ENCODE measurements at places on chromosomes 1 and 21.

GRCh38 chr1:244273262-244273844 lies 178.4 kb downstream of the ADSS2 start:
- DNase-seq = no peak

GRCh38 chr1:116545359-116545705 lies 25.5 kb downstream of the CD58 start:
- no peak for DNase-seq

GRCh38 chr1:100051893-100052292 lies 80.8 kb downstream of the SASS6 start:
- DNase-seq = no peak

DNA sequence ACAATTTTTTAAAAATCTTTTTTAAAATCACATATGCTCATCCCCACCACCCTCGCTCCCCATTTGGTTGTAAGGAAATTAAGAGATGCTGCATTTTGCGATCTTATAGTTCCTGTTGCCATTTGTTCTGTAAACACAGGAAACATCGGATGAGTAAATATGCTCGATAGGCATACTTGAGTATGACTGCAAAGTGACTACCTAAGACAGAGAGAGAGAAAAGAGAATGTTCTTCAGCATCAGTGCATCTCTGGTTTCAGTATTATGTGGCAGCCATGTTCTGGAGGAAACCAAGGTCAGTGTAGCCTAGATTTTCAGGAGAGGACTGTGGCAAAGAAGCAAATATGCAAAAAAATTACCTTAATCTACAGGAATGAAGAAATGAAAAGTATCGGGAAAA lies 265.5 kb upstream of the FMN2 start:
- no peak for DNase-seq

- no peak for DNase-seq
These were observed 10.6 kb upstream of the S100A11 start for GRCh38 chr1:152047413-152047729.

DNA sequence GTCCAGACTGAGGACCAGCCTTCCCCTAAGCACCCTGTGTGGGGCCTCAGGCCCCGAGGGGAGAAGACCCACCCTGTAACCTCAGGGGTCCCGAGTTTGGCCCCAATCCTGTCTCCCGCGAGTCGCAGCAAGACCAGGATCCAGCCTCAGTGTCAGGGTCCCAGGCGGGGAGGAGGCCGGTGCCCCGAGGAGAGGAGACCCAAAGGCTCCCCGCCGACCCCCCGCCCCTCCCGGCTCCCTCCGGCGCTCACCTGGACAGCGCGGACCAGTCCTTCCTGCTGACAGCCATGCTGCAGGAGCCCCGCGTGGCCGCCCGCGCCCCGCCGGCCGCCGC lies at the start of gene LAD1:
TSS of gene LAD1 (minus strand) at position 307 of the 334 bp plus-strand sequence. CDS start at position 289, 18 bp downstream.
- DNase-seq = no peak

DNA sequence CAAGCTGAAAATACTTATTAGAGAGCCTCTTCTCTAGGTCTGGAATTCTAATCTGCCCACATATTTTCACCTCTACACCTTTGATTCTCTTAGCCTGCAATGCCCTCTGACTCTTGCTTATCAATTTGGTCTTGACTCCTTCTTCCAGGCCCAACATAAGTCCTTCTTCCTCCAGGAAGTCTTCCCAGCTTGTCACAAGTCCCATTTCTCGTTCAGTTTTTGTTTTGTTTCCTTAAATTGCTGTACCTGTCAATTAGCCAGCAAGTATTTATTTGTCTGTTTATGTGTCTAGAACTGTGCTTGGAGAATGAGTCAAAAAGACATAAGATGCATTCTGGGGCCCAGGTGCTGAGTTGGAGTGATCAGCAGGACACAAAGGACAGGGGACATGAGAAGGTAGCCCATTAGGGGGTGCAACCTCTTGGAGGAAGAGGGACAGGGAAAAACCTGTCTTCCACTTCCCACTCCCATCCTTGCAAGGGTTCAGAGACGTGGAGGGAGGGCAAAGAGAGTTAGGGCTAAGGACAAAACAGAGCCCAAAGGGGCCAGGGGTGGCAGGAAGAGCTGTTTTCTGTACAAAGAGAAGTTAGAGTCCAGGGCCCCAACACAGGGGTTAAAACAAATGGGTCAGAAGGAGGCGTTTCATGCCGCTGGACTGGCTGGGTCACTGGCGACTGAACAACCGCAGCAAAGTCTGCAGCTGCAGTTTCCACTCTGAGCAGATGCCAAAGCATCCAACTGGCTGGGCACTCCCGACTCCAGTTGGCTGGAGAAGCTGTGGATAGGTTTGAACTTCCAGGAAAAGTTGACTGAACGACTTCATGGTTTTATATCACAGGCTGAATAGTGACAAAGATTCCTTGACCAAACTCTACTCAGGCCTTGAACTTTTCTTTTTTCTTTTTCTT lies 10.7 kb upstream of the CNR2 start:
- DNase-seq = no peak

DNA sequence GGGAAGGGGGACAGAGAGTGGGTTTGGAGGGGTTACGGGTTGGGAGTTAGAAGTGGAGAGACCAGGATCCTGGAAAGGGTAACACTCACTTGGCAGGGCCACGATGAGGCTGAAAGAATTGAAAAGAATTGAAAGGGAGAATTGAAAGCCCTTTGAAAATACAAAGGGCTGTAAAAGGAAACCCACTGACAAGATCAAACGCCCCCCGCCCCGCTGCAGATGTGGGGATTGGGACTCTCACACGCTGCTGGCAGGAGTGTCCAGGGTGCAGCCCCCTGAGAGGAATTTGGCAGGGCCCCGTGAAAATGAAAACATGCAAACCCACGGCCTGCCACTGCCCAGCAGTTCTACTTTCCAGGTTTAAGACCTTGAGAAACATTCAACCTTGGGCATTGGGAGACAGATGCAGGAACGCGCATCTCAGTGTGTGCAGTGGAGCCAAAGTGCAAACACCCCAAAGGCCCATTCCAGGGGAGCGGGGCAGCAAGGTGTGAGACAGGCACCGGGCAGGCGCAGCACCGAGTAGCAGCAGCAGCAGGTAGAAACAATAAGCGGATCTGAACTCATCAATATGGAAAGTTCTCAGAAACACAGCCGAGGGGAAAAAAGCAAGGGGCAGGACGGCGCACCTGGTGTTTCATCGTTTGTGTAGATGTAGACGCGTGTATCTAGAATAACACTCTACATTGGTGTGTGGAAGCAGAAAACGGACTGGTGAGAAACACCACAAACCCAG lies 8.3 kb upstream of the TNFRSF1B start:
- no peak for DNase-seq

- DNase-seq = no peak
These were observed 25.2 kb downstream of the ETS2 start for GRCh38 chr21:38830671-38831525.

GRCh38 chr1:239872626-239873025 lies 219.1 kb upstream of the FMN2 start:
- DNase-seq = no peak

DNA sequence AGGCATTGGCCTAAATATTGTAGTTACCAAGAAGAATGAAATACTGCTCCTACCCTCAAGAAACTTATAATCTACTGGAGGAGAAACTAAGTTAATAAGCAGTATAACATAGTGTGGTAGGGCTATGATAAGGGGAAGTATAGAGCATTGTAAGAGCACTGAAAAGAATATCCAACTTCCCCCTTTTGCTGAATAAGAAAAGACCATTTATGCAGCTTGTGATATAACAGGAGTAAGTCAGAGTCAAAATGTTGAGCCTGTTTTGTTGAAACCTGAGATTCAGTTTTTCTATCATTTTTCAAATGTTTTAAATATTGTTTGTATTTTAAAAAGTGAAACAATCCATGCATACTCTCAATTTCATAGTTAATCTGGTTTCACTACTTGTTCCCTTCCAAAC lies 48.3 kb upstream of the FCRL4 start:
- DNase-seq = no peak

- no peak for DNase-seq
These were observed 31.7 kb upstream of the CAMTA1 start for GRCh38 chr1:6753320-6754140.
